COLO829 (cell line): ENCODE measurements at places on chromosomes 13 and 19.

GRCh38 chr13:110221406-110222117 is 85.4 kb downstream of the COL4A1 start:
- no peak for DNase-seq

DNA sequence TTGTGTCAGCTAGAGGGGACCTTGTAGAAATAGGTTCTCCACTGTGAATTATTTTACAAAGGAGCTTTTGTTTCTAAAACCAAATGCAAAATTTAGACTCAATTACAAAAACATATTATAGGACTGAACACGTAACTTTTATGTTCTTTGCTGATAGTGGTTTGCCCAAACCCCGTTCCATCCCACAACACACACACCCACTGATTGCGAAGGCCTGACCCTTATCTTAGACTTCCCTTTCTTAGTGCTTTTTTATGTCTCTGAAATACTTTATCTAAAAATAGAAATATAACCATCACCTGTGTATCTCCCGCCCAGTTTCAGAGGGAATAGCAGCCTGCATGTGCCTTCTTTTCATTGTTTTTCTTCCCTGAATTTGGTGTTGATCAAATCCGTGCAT is 13.0 kb downstream of the CCNA1 start:
- DNase-seq: no peak

GRCh38 chr13:41900918-41901317 is 60.0 kb downstream of the VWA8 start:
- DNase-seq: no peak

DNA sequence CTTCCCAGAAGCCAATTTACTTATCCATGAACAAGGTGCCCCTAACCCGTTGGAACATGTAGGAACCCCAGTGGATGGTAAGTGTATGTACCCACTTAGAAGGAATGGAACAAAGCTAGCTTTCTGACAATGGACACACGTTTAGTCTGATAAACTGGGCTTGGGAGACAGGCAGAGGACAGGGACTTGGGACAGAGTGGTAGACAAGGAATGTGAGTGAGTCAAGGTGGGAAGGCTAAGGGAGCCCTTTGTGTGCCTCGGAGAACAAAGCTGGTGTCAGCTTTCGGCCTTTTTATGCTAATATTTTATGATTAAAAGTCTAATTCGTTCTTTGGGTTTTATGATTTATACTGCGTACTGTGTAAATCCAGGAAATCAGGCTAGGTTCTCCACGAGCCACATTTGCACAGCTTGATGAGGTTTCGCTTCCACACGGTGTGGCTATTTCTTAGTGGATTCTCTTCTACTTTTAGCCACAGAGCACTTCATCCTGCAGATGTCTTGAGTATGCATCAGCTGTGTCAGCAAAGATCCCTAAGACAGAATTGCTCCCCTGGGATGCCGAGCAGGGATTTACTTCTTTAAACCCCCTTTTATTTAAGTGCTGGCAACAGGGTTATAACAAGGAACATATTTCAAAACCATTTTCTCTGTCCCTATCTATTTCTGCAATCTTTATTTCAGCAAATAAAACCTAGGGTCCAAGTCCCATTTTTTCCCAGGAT is 258.5 kb downstream of the DLEU7 start:
- DNase-seq: no peak
